ENCODE measurements at places on chromosomes 16 and 17.

DNA sequence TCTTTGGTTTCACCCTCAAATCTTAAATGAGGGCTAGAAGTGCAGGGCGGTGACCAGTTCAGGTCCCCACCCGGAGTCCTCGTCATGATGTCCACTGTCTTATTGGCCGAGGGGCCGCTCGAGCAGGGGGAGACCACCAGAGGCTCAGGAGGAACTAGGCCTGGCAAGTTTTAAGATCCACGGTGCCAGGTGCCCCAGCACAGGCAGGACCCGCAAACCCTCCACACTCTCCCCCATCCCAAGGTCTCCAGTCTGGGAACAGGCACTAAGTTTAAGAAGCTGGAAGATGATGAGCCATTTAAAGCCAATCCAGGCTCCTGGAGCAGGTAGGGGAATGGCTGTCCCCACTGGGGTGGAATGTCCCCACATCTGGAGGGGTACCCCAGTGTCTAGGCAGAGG lies 4.1 kb downstream of the DLX3 start:
- no peak for DNase-seq

DNA sequence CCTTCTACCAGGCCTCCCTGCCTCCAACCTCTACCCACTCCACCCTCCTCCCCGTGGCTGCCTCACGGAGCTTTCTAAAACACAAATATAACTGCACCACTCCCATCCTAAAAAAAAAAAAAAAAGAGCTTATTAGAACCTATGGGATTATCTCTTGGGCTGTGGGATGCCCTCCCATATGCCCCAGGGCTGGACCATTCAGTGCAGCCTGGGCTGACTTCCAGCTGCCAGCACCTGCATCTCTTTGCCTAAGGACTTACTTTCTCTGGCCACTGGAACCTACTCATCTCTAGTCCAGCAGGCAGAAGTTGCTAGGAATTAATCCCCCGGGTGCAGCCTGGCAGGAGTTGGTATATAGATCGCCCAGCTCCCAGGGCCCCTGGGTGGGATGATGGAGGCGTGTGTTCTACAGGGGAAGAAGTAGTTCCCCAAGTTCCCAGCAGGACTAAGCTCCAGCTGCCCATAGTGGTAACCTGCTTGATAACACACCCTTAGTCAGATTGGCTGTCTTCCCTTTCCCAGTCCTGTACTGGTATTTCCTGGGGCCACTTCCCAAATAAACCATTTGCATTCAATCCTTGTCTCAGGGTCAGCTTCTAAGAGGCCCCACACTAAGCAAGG lies 10.3 kb downstream of the MPP3 start:
- no peak for DNase-seq

DNA sequence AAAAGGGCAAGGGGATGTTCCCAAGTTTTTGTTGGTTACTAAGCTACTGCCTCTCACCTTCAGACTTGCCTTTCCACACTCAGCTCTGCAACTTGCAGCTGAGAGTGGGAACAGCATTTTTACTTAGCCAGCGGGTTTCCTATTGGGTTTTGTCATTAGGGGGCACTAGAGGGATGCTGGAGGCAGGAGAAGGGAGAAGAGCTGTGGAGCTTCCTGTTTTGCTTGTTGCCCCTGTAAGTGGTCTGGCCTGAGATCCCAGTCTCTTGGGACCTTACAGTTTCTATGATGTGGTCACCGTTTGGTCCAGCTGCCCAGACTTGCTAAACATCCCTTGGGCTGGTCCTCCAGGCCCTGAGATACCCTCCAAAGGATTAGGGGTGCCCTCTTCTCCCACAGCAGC lies 209.6 kb upstream of the NLRP1 start:
- peak; percentile 11 for DNase-seq

GRCh38 chr16:29854520-29855100 lies 8.4 kb downstream of the CDIPT start:
- DNase-seq: no peak

DNA sequence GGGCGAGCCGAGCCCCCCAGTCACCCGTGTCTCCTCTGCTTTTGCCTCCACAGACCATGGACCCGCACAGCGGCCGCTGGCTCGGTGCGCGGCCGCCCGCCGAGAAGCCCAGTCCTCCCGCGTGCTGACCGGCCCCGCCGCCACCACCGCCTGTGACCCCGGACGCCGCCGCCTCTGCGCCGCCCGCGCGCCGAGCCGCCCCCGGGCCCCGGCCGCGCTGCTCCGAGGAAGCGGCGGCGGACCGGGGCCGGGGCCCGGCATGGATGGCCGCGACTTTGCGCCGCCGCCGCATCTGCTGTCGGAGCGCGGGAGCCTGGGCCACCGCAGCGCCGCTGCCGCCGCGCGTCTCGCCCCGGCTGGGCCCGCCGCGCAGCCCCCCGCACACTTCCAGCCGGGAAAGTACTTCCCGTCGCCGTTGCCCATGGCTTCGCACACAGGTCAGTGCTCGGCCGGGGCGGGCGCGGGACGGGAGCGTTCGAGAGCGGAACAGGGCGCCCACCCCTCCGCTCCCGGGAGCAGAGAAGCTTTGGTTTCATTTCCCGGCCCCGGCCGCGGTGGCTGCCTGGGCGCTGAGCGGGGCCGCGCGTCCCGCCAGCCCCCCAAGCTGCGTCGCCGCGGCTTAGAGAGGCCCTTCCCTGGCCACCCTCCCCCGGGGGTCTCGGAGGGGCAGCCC lies 4.4 kb downstream of the BAHCC1 start:
- no peak for DNase-seq

DNA sequence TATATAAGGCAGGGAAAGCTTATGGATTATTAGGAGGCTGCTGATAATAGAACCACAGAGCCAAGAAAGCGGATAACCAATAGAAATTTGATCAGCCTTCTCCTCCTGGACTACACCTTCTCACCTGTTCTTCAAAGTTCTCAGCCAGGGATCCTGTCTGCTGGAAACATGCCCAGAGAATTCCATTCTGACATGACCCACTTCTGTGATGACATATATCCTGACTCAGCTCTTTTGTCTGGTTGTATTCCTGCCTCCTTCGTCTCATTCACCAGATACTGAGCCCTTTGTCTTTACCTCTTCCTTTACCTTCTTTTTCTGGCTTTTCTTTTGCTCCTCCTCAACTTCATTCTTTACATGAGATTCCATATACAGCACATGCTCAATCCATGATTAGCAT lies 576.1 kb downstream of the CDH11 start:
- no peak for DNase-seq

GRCh38 chr17:78010759-78011158 lies 52.3 kb downstream of the TNRC6C start:
- no peak for DNase-seq

- DNase-seq: no peak
These were observed 79.0 kb upstream of the TOB1 start for GRCh38 chr17:50944902-50945720.

GRCh38 chr17:58415371-58416055 lies 1.8 kb downstream of the RNF43 start:
- DNase-seq: no peak

DNA sequence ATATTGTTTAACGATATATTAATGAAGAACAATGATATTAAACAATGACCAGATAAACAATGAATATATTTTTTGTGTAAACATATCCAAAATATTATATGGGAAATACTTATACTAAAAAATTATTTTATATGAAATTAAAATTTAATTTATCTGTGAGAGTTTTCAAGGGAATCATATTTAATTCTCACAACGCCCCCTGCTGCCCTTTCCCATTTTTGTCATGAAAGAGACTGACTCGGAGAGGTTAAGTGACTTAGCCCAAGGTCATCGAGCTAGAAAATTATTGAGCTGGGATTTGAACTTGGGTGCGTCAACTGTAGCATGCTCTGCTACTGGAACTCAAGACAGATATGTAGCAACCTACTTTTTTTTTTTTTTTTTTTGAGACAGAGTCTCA lies 7.2 kb upstream of the MYCBPAP start:
- no peak for DNase-seq

GRCh38 chr17:17026163-17026562 lies 16.1 kb upstream of the MPRIP start:
- DNase-seq: no peak

GRCh38 chr17:78163881-78164747 lies 4.3 kb upstream of the SYNGR2 start:
- DNase-seq: no peak

DNA sequence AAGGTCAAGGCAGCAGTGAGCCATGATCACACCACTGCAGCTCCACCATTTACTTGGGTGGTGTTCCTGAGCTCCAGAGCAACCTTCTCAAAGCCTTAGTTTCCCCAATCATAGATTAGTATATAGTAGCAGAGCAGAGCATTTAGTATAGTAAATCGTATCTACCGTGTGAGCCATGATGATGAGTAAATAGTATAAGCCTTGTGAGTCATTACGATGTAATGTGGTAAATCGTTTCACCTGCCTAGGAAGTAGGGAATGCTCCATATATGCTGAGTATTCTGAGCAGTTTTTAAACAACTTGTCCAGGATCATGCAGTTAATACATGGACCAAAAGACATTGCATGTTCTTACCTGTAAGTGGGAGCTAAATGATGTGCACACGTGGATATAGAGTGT lies 66.4 kb downstream of the SCNN1B start:
- no peak for DNase-seq

- DNase-seq: no peak
These were observed 180.5 kb downstream of the CDH13 start for GRCh38 chr16:82807311-82807710.

GRCh38 chr17:73066148-73066884 lies 26.2 kb downstream of the SLC39A11 start:
- no peak for DNase-seq

DNA sequence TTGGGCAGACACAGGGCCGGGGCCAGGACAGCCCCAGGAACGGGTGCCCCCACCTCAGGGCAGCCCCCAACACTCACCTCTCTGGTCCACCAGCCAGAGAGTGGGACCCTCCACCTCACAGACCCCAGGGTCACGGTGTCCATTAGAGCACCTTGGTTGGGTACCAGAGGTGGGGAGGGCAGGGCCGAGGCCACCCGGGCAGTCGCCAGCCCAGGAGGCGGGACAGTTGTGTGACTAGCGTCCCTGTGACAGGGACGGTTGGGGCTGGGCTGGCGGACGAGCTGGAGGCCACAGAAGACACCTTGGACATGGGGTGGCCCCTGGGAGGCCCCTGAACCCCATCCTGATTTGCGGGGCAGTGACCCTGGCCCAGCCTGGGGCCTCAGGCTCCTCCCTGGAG lies 11.7 kb upstream of the C1QTNF8 start:
- DNase-seq: no peak

DNA sequence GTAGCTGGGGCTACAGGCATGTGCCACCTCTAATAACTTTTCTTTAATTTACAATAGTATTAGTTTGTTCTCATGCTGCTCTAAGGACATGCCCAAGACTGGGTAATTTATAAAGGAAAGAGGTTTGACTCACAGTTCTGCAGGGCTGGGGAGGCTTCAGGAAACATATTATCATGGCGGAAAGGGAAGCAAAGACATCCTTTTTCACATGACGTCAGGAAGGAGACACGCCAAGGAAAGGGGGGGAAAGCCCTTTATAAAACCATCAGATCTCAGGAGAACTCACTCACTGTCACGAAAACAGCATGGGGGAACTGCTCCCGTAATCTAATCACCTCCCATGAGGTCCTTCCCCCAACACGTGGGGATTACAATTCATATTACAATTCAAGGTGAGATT lies 18.3 kb downstream of the IL4R start:
- peak; percentile 58 for DNase-seq

- DNase-seq: peak; percentile 85
These were observed 721 bp upstream of the SOCS3 start for GRCh38 chr17:78360371-78361224.

DNA sequence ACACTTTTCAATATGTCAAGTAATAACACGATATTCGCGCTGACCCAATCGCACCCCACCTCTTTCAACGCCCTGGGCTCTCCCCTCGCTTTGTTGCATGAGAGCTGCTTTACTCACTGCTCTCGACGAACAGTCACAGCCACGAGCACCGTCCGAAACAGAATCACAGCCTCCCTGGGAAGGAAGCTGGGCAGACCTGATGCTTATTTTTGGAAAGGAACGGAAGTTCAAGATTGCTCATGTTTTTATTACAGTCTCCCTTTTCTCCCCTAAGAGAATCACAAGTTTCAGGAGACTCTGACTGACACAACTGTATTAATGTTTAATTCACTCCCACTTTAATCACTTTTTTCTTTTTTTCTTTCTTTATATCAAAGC lies 67.8 kb downstream of the ANKRD11 start:
- DNase-seq: peak; percentile 63

DNA sequence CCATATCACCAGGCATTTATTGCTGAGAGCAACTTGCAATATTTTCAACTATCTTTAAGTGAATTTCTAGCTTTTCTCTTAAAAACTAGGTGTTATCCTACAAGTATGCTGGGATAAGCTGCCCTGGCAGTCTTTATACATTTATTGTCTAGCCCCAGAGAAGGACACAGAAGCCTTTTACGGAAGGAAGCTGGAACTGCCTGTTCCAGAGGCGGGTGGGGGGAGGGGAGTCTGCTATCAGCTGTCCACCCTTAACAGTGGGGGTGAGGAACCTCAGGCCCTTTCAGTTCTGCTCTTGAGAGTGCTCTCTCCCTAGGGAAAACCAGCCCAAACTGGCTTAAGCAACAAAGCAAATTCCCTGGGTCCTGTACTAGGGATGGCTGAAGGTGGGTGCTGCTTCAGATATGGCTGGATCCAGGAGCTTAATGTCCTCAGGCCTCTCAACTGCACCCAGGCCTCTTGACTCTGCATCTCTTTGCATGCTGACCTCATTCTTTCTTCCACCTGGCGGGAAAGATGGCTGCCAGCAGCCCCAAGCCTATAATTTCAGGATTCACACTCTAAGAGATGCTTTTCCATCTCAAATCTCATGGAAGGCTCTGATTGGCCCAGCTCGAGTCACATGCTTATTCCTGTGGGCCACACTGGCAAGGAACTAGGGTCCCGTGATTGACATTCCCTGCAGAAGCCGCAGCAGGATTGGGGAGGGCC lies 16.6 kb downstream of the NAGPA start:
- no peak for DNase-seq

DNA sequence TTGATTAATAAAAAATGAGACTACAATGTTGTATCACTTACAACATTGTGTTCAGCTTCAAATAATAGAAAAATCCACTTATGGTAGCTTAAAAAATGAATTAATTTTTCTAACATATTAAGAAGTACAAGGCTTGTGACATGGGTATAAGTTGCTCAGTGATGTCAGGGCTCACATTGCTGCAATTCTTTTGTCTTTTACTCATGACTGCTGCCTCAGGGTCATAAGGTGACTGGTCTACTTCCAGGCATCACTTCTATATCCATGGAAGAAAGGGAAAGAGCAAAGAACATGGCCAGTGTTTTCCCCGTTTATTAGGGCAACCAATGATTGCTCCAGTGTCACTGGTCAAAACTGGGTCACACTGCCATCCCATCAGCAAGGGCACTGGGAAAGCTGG lies 295.3 kb downstream of the MAP2K4 start:
- no peak for DNase-seq
